ENCODE measurements at places on chromosomes 16 and 17.
A peak's percentile ranks its signal among the peaks of the same experiment; 100 is the strongest.

DNA sequence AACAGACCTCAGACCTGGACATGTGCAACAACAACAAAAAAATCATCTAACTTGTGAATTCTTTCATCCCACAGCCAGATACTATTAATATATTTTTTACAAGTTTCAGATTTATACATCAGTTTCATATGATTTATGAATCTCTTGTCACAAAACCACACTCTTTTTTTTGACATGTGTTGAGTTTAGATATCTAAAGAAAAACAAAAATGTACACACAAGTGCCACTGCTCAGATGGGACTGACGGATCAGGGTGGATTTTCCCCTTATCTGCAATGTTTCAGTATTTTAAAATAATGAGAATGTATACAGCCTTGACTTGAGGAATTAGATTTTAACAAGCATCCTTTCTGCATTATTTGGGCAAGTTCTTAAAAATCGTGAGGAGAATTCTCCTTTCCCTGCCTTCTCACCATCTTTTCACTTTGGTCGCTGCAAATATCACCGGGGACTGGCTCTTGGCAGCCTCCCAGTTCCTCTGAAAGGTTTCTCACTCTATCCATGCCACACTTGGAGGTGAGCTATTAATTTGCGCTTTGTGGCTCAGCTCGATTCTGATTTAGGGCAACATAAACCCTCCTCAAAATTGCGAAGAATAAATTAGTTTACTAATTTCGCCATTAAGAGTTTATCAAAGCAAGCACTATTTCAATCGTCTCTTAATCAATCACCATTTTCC is 225.7 kb downstream of the XYLT1 start:
- DNase-seq = no peak

DNA sequence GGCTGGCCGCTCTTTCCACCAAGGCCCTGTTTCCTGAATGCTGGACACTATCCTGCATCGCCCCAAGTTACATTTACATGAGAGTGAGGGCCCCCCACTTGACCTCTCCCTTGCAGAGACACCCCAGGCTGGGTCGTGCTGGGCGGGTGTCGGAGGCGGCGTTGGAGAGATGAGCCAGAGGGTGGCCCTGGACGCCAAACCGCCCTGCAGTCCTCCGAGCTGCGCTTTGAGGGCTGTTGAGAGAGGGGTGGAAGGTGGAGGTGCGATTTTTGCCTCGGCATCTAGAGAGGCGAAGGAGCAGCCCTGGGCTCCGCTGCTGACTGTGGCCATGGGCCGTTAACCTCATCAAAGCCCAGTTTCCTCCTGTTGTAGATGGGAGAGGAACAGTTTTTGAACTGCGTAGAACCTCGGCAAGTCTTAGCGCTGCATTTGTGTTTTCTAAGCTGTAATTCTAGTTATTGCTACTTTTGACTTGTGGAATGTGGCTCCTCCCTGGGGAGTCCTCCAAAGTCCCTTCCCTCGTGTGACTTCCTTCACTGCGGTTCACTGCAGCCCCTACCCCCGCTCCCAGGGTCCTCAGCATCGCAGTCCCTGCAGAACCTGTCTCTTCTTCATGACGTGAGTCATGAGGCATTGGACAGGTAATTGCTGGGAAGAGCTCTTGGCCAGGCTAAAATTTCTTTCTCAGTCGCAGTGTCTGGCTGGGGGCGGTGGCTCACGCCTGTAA is 986 bp upstream of the ELOB start:
- no peak for DNase-seq

- DNase-seq = no peak
These were observed 160.4 kb downstream of the LGALS9B start for GRCh38 chr17:20306924-20307323.

DNA sequence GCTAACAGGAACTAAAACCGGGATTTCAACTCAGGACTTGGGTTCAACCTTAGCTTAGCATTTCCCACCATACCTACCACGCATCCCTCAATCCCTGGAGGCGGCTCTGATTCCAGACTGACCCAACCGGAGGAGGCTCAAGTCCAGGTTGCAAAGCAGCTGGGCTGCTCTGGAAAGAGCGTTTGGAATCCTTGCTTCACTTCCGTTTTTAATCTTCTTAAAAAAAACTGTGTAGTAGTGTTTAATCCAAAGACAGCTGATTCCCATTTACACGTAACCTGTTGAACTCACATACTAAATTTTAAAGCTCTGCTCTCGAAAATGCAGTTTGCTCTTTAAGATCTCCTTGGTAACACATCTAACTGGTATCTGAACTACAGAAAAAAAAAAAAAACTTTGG is 50.0 kb downstream of the NXN start:
- DNase-seq = no peak

DNA sequence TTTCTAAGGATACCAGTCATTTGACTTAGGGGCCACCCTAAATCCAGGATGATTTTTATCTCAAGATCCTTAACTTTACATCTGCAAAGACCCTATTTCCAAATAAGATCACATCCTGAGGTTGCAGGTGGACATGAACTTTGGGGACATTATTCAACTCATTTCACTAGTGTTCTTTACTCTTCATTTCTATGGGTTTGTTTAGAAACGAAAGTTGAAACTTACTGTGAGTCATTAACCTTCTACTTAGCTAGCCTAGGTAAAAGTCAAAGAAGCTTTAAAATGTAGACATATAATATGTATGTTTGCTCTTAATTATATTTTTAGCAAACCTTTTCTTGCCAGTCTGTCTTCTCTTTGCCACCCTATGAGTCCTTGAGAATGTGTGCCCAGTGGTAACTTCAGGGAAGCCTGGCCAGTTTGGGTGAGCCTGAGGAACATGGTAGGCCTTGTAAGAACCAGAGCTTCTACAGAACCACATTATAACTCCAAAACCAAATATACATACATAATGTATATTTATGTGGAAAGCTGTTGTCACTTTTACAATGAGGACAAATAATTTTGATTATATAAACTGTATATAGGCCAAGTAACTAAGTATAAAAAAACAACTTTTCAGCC is 38.4 kb downstream of the BPTF start:
- no peak for DNase-seq

DNA sequence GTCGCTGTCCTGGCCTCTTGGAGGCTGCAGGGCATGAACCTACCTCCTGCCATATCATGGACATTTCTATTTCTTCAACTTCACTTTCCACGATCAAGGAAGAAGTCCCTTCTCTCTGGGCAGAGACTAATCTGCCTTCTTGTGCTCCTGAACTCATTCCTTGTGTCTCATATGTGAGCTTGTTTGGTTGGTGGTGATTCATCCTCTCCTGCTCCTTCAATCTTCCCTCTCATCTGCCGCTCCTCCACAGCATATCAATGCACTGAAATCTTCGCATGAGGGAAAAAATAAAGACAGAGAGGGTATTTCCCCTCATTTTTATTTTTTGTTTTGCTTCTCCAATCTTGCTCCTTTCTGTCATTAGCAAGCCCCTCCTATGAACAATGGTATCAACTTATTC is 571.7 kb upstream of the GOT2 start:
- DNase-seq = no peak

GRCh38 chr17:40345161-40345993 is 19.2 kb downstream of the GJD3 start:
- DNase-seq = no peak

GRCh38 chr16:55711959-55712876 is 56.4 kb downstream of the SLC6A2 start:
- DNase-seq = no peak

GRCh38 chr17:55642741-55643140 is 79.9 kb downstream of the TMEM100 start:
- no peak for DNase-seq

- DNase-seq = no peak
These were observed 9.9 kb upstream of the SREBF1 start for GRCh38 chr17:17846645-17847044.

DNA sequence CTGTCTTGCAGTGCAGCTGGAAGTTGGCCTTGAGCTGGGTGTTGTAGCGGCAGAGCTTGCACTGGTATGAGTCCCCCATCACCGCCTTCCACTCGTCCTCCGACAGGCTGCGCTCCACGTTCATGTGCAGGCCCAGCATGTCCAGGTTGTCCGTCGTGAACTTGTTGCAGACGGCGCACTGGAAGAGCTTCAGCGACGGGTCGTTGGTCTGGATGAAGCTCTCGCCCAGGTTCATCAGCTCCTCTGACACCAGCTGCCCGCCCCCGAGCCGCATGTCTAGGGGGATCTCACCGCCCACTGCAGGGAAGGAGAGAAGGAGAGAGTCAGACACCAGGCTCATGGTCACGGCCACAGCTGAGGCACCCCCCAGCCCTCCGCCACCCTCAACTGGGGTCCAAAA is 97.3 kb downstream of the ZFHX3 start:
- no peak for DNase-seq

DNA sequence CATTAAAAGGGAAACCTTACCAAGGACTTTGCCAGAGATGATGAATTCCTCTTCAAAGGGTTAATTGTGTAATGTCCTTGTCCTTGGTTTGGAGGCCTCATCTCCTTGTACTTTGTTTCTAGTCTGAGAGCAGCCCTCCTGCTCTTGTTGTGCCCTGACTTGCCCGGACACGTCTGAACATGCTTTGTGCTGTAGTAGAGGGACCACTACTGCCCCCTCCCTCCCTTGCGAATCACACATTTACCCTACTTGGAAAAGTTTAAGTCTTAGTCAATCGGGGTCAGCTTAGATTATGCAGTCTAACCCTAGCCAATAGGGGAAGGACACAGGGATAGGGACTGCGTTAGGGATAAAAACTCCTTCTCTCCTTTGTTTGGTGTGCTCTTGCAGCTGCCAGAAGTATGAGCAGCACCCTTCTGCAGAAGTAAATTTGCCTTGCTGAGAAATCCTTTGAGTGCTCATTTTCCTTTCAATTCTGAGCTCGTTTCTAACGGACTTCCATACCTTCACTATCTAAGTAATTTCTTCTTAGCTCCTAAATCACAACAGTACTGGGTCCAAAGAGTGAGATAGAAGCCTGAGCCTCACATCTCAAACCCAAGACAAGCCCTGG is 26.4 kb upstream of the CLEC3A start:
- DNase-seq = no peak

GRCh38 chr17:77312061-77312701 is 171.4 kb downstream of the SEC14L1 start:
- DNase-seq = no peak

DNA sequence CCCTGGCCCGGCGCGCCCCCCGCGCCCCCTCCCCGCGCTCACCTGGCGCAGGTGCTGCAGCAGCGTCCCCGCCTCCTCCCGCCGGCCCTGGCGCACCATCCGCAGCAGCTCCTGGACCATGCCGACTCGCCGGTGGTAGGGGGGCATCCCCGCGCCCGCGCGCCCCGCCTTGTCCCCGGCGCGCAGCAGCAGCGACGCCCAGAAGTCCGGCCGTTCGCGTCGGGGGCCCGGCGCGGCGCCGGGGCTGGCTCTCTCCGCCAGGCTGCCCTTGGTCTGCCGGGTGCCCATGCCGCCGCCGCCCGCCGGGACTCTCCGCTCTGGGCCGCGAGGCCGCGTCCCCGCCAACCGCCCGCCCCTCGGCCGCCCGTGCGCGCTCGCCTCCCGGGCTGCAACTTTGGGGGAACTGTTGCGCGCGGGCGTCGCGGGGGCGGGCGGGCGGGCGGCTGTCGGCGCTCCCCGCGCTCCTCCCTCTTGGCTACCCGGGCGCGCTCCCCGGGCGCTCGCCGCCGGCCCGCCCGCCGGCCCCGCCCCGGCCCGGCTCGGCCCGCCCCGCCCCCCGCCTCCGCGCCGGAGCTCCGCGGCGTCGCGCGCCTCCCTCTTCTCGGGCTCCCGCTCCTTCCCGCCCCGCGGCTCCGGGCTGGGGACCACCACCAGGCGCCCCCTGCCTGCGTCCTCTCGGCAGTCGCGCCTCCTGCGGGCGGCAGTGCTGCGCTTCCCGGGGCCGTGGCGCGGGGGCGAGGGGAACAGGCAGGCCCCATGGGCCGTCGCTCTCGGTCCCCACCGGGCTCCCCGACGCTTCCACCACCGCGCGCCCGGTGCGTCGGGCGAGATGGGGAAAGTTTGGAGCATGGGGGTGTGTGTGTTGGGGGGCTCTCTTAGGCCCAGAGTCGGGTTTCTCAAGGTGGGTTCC is at the start of gene LRRC75A:
Gene LRRC75A, minus strand, starts transcription at position 491 of the 910 bp plus-strand sequence. Its CDS starts 203 bp downstream, at position 288.
- DNase-seq = peak; percentile 2

All from stimulated activated CD8-positive, alpha-beta memory T cell treated with anti-CD3 and anti-CD28 coated beads, Interleukin-4, amount 100 ng/mL, for 4 hours (primary cell).